ENCODE measurements at places on chromosomes 5 and 9. TPM values are rescaled to one million over a fixed set of nuclear protein-coding genes. Genes with fewer than 3 reads are reported as not detected.

Gene JAKMIP2
- 6.6 TPM for polyA plus RNA-seq

Gene RPL12
- 1,367 TPM for polyA plus RNA-seq

Gene SPATA31D4
- not detected for polyA plus RNA-seq

Gene GRXCR2
- not detected for polyA plus RNA-seq

Gene LRRC19
- polyA plus RNA-seq: 19.4 TPM

Gene AP3S1
- polyA plus RNA-seq: 127 TPM

Gene NR5A1
- polyA plus RNA-seq: not detected

Gene TRPM6
- 1.1 TPM for polyA plus RNA-seq

Gene PRDM9
- polyA plus RNA-seq: 0.15 TPM

Gene DCAF12
- polyA plus RNA-seq: 64.2 TPM

- DNase-seq: no peak
These were observed 384.8 kb downstream of the ELAVL2 start for GRCh38 chr9:23441275-23441674.

DNA sequence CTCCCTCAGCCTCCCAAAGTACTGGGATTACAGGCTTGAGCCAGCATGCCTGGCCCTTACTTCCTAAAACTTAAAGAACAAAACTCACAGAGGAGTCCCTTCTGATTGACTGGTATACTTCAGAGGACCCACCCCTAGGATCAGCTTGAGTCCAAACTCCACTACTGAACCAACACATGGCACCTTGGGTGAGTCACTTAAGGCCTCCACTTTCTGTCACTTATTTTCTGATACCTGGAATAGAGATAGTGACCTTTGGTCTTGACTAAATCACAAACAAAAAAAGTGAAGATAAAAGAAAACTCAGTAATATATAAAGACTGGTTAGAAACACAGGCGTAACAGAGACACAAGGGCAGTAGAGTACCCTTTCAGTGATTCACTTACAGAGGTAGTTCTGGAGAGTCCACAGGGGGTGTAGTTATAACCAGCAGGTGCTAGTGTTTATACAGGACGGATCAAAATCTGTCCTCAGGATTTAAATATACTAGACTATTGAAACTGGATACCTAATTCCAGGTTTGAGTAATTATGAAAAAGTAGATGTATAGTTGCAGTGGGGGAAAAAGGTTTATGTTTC lies 274.3 kb upstream of the ANKRD55 start:
- DNase-seq: no peak

DNA sequence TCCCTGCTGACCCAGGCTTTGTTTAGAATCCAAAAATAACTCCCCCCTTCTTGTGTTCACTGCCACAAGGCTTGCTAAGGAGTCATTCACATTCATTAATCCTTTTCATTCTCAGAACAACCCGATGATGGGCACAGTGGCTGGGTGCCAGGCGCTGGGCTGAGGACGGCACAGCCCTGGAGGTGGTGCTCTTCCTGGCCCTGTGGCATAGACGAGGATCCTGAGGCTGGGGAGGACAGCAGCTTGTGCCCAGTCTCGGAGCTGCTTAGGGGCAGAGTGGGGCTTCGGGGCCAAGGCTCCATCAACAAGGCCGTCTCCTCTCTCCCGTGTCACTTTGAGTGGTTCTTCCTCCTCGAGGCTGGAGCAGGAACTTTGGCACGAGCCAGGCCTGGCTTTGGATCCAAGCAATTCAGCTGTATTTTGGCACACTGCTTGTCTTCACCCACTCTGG lies 166.7 kb downstream of the TTLL11 start:
- DNase-seq: no peak

DNA sequence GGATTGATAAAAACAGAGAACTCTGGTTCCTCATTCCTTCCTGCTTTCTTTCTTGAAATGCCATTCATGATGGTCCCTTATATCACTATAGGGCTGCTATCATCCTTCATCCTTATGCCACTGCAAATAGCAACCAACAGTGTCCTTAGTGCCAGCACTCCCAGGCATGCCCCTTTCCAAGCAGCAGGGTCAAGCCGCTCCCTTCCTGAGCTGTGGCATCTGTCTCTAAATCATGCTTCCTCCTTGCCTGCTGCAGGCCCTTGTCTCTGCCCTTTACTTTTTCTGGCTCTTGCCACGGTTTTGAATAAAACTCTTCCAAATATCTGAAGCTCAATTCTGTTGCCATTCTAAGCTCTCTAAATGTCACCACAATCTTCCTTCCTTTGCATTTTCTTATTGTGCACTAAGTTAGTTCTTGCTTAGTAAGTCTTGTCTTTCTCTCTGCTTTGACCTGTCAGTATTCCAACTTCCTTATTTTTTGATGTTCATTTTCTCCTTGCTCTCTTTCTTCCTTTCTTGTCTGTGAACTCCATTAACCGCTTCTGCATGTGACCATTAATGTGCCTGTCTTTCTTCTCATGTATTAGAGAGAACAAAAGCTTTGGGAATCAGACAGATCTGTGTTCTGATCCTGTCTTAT lies 19.9 kb downstream of the TLR4 start:
- DNase-seq: no peak

- no peak for DNase-seq
These were observed 317.9 kb upstream of the ITGA1 start for GRCh38 chr5:52469835-52470234.

- no peak for DNase-seq
These were observed 149.8 kb upstream of the FGF10 start for GRCh38 chr5:44538797-44539601.

GRCh38 chr5:144117412-144117811 lies 53.0 kb downstream of the YIPF5 start:
- DNase-seq: no peak

- DNase-seq: no peak
These were observed 220.9 kb downstream of the ACTL7B start for GRCh38 chr9:108634672-108635462.

DNA sequence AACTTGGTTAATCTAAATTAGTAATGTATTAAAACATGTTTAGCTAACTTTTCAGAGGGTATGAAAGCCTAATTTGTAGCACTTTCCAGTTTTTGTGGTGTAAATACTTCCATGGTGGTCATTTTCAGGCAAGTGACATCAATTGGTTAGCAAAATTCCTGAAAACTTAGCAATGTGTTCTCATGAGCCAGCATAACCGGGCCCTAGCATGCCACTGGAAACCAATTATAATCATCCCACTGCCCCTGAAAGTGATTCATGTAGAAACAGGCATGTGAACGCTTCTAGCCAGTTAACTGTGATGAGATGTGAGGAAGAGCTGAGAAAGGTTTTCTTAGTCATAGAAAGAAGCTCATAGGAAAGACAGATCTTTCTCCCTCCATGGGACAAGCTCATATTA lies 417.2 kb downstream of the TLR4 start:
- no peak for DNase-seq

DNA sequence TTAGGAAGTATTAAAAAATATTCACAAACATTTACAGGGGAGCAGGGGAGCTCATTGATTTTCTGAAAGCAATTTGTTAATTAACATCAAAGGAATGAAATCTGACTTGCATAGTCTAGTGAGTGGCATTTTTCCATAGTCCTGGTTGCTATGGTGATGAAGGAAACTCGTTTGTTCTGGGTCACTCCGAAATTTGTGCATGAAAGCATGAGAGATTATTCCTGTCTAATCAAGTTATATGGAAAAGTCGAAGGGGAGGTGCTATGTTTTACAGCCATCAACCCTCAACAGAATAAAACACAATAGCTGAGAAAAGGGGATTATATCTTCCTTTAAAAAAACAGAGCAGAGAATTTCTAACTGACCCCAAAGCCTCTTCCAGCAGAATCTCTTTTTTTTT lies 1495.7 kb upstream of the WWC1 start:
- DNase-seq: no peak

GRCh38 chr9:129102791-129103594 lies 7.6 kb downstream of the CRAT start:
- peak; percentile 15 for DNase-seq

DNA sequence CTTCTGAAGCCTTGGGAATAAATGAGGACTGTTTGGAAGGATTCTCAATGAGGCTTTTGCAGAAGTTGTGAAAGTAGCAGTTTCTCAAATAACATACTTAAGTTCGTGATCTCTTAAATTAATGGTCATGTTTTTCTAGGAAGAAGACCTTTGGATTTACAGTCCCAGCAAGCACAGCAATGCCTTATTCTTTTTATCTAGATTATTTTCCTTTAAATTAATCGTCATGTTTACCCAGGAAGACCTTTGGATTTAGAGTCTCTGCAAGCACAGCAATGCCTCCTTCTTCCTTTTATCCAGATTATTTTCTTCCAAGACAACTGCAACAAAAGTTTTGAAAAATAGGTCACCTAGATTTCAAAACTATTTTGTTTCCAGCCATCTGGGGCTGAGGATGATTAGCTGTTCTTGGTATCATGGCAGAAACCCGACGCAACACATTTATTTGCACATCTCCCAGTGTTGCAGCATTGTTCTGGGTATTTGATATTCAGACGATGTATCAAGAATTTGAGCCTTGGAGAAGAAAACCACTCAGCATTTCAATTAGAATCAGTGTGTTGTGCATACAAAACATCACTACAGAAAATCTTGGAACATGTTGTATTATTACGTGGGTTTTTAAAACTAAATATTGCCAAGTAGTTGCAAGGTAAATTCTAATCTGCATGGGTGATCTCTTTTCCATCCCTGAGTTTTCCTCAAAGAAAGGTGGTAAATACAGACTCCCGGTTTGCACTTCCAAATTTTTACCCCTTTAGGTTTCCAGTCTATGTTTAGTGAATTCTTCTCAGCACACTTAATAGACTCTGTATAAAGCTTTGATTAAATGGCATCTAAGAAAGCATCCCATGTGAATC lies 50.9 kb downstream of the JAKMIP2 start:
- no peak for DNase-seq

- DNase-seq: peak; percentile 60
These were observed at the start of gene MSANTD3 for GRCh38 chr9:100426530-100427365. MSANTD3 (plus strand) TSS chr9:100427143; CDS start chr9:100441939, 14,796 bp downstream.

DNA sequence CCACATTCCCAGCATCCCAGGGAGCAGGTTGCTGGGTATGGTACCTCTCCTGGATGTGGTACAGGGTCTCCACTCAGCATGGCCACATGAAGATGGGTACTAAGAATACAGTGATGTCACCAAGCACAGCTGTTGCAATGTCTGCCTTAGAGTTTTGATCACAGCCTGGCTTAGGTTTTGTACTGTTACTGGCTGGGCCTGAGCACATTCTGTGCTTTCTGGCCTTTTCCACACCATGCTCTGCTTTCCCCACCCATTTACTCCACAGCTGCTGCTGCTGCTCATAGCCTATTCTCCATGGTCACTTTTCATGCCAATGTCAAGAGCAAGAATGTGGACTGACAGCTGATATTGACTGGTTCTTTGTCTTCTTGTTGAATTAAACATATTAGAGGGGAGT lies 481.9 kb downstream of the ARHGEF28 start:
- DNase-seq: no peak

- DNase-seq: no peak
These were observed 141.1 kb upstream of the RANBP3L start for GRCh38 chr5:36442796-36443195.
